ENCODE measurements at places on chromosomes 2 and 18.

- DNase-seq = no peak
Measured at GRCh38 chr2:14587119-14587518, 45.4 kb upstream of the LRATD1 start.

DNA sequence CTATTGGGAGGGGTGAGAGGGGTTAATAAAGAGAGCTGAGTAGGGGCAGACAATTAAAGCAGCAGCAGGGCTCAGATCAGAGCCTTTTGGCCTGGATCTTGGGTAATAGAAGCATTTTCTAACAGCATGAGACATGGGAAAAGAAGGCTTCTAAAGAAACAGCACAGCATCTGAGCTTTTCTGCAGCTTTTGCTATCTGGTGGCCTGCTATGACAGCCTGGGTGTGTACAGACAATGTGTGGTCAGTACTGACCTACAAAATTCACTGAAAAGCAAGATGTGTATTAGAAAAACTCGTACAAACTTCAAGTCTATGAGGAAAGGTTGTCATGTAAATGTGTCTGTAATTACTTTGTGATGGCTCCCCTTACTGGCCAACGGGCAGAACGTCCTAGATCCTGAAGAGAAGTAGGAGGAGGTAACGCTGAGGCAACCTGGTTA lies 95.6 kb downstream of the GALNT3 start:
- DNase-seq = no peak

DNA sequence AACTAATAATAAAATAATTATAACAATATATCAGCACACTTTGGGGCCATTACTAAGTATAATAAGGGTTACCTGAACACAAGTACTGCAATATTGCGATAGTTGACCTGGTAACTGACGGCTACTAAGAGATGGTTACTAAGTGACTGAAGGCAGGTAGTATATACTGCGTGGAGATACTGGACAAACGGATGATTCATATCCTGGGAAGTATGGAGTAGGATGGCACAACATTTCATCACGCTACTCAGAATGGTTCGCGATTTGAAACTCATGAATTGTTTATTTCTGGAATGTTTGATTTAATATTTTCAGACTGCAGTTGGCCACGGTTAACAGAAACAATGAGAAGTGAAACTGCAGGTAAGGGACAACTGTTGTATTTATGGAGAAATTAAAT lies 39.5 kb upstream of the FLACC1 start:
- no peak for DNase-seq

DNA sequence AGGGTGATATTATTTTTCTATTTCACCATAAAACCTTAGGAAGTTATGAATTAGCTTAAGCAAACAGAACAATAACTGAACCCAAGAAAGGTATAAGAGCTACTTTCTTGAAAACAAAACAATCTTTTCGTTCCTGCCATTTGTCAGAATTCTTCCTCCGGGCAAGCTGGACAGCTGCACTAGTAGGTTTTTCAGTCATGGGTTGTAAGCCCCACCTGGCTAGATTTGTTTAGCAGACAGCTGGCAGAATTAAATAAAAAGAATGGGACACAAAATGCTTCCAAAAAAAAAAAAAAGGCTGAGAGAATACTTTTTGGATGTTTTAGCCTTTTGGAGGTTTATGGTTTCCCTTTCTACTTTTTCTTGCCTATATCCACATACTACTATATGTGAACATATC lies 694.1 kb downstream of the ARHGAP15 start:
- DNase-seq = no peak

GRCh38 chr18:63928331-63928730 lies 20.6 kb downstream of the SERPINB10 start:
- DNase-seq = no peak

GRCh38 chr2:159073256-159073655 lies 104.8 kb downstream of the TANC1 start:
- DNase-seq = no peak

DNA sequence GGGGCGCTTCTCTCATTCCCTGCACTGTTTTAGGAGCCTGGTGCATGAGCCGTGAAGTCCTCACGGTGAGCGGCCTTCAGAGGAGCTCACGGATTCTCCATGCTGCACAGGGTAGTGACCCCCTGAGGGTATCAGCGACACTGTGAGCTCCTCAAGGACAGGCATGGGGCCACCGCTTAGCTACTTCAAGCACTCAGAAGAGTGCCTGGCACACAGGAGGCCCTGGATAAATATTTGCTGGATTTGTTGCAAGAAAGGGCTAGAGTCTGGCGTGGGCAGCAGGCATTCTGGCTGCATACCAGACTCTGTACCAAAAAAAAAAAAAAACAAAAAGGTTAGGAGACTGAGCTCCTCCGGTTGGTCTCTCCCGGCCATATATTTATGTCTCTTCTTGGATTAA lies 5.7 kb upstream of the MBP start:
- no peak for DNase-seq

GRCh38 chr2:207138627-207139297 lies 27.0 kb downstream of the KLF7 start:
- no peak for DNase-seq

DNA sequence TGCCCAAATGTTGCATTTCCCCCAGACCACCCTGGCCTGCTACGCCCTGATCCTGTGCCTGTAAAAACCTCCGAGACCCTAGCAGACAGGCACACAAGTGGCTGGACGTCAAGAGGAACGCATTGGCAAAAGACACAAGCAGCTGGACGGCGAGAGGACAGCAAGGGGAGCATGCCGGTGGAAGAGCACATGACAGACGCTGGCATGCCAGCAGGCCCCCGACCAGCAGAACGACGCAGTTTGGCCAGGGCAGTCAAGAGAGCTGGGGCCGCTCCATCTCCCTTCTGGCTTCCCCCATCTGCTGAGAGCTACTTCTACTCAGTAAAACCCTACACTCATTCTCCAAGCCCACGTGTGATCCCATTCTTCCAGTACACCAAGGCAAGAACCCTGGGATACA lies 42.1 kb downstream of the SAP130 start:
- no peak for DNase-seq

- DNase-seq = no peak
Measured at GRCh38 chr2:70732766-70733645, 35.0 kb downstream of the ADD2 start.

DNA sequence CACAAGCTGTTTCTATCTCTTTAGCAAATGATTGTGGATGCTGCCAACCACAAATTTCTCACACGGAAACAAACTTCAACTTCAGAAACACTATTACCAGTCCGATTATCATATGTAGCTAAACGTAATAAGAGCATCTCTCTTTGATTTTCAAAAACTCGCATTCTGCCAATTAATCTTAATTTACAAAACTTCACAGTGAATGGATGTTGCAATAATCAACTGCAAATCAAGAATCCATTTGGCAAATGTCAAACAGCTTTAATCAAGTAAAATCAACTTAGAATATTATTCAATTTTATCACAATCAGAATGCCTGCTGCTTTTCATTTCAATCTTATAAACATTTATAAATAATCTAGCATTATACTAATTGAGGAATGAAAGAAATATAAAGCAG lies 54.2 kb downstream of the DTNB start:
- DNase-seq = no peak

DNA sequence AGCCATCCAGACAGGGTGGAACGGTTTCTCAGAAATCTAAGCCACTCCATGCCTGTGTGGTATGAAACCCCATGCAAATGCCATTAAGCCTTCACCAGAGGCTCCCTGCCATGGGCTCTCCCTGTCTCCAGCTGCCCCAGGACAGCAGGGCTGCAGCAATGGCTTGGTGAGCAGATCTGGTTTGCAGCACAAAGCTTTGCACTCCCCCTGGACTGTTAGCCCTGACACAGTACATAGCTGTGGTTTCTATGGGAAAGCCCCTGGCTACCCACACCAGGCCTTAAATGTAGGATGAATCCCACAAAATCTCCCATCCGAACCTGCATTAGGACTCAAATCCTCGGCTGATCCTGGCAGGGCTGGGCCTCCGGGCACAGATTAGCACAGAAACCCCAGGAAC lies 291.6 kb downstream of the TNS1 start:
- no peak for DNase-seq

Measured in stimulated activated CD4-positive, alpha-beta T cell treated with anti-CD3 and anti-CD28 coated beads, Interleukin-15, amount 100 ng/mL, for 48 hours (primary cell).